ENCODE measurements at places on chromosomes 7 and 10. TPM values are rescaled to one million over a fixed set of nuclear protein-coding genes. Genes with fewer than 3 reads are reported as not detected.
A peak's percentile ranks its signal among the peaks of the same experiment; 100 is the strongest.

DNA sequence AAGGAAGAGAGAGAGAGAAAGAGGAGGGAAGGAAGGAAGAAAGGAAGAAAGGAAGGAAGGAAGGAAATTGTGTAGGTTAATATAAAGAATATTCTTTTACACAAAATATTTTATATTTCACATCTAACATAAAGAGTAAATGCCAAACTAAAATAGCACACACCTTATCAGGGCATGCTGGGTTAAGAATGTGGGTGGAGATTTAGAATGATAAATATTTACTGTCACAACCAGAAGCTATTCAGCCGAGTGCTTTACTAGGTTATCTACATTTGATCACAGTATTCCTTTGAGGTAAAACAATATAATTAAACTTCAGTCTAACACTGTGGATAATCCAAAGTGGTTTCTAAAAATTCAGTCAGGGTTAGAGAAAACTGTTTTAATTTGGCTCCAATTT lies 103.3 kb downstream of the SEMA3A start:
- no peak for DNase-seq

DNA sequence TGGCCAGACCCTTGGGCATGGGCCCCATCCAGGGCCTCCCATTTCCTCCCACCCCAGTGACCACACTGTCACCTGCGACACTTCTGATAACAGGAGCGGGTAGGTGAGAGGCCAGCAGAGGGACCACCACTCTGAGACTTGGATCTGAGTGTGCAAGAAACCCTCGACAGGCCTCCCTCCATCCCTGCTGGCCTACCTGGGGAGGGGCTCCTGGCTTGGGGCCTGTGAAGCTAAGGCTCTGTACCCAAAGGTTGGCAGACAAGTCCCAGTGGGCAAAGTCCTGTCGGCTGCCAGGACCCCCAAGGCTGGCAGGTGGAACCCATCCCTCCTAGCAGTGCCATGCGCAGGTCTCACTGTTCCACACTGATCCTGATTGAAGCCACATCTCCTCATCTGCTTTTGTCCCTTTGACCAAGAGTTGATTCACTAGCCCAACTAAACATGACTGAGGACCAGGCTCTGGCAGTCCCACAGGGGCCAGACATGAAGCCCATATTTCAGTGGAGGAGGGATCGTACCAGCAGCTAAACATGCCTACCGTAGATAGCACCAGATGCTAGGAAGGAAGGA lies 1.2 kb upstream of the PGAM2 start:
- DNase-seq: no peak

DNA sequence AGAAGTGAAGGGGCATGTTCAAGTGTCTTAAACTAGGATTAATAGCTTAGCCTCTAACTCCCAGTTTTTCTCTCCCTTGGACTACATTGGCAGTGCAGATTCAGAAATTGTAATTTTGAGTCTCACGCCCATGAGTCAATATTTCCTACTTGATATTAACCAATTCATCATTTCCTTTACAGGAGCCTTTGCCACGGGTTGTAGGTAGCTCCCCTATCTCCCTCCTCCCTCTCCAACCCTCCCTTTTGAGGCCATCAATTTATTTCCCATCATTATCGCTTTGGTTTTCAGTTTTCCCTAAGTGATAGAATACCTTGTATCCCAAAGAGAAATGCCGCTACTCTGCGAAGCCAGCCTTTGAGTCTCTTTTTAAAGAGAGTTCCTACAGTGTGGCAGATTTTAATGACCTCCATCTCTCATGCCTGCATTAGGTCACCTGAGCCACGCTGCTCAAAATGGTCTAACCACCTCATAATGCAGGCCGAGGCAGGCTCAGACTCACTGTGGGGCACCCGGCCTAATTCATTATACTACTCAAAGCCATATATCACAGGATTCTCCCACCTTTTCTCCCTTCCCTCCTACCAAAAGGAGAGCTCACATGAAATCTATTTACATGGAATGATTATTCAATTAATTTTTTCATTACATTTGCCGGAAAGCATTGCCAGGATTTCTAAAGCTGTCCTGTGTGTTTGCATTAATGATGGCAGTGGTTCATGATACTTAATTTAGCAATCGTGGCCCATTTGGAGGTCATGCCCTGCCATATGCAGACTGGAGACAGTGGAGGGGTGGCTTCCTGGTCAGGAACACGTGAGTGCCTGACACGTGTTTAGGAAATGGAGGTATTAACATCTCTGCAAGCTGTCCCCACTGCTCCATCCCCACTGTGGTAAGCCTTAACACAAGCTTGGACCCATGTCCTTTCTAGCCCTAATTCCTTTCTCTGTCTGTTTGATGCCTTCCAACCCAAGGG lies 448.2 kb upstream of the AUTS2 start:
- DNase-seq: no peak

- no peak for DNase-seq
Observed at GRCh38 chr10:118007773-118008172, 39.0 kb downstream of the RAB11FIP2 start.

DNA sequence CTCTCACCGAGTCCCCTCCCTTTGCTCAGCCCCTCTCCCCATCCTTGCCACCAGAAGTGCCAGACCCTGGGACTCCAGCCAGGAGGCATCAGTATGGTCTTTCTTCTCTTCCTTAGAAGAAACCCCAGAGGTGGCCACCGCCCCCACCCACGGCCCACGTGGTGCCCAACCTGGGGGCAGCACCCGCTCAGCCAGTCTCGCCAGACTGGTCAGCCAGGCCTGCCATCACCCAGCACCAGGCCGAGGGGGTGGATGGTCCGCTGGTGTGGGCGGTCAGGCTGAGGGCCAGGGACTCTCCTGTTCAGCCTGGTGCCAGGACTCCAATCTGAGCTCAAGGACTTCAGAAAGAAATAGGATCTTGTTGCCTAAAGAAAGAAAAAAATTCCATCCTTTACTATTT lies 5.8 kb upstream of the CLDN4 start:
- DNase-seq: no peak

DNA sequence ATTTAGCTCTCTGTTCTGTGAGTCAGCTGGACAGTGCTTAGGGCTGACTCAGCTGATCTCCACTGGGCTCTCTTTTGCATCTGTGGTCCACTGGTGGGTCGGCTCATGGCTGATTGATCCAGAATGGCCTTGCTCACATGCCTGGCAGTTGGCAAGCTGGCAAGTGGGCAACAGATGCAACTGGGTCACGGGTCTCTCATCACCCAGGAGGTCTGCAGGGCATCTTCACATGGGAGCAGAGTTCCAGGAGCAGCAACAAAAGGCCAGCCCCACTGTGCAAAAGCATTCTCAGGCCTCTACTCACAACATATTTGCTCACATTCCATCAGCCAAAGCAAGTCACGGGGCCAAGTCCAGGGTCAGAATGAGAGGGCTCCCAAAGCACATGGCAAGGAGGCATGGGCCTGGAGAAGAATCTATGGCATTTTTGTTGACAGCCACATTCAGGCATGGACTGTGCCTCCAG lies 98.8 kb downstream of the OAT start:
- no peak for DNase-seq

DNA sequence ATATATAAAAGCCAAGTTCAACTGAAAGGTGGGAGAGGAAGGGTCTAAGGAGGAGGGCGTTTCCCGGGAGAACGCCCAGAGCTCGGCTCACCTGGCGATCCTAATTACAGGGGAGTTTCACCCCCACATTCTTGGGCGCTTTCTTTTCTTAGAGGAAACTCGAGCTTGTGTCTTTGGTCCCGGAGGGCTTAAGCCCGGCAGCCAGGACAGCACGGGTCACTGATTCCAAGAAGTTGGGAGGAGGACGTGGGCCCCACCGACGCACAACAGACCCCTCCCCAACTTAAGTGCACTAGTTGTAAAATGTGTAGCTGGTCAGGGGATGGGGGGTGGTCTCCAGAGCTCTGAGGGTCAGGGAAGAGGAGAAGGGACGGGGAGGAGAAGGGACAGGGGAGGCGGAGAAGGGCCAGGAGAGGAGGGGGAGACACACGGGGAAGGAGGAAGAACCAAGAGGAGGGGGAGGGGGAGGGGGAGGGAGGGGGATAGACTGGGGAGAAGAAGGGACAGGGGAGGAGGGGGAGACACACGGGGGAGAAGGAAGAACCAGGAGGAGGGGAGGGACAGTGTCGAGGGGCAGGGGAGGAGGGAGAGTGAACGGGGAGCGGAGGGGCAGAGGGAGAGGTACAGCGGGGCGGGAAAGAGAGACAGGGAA lies 874 bp downstream of the BAIAP2L1 start:
- peak; percentile 34 for DNase-seq

- DNase-seq: no peak
Observed at GRCh38 chr7:145134377-145134776, 298.5 kb upstream of the TPK1 start.

- no peak for DNase-seq
Observed at GRCh38 chr7:6380310-6381095, 67.3 kb downstream of the DAGLB start.

GRCh38 chr10:126104767-126105166 lies 208.4 kb downstream of the FANK1 start:
- DNase-seq: no peak

GRCh38 chr7:132622081-132622480 lies 45.8 kb upstream of the PLXNA4 start:
- DNase-seq: no peak

GRCh38 chr10:118980135-118980865 lies 49.2 kb upstream of the NANOS1 start:
- DNase-seq: no peak

GRCh38 chr10:96292971-96293920 lies 11.0 kb upstream of the DNTT start:
- peak; percentile 53 for DNase-seq

DNA sequence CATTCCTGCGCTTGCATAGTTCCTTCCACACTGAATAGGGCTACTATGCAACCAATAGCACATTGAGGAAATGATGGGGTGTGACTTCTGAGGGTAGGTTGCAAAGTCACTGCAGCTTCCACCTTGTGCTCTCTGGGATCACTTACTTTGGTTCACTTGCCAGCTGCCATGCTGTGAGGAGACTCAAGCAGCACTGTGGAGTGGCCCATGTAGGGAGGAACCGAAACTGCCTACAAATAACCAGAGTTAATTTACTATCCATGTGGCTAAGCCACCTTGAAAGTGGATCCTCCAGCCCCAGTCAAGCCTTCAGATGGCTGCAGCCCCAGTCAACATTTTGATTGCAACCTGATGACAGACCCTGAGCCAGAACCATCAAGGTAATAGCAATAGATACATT lies 64.3 kb downstream of the FAM204A start:
- DNase-seq: no peak

DNA sequence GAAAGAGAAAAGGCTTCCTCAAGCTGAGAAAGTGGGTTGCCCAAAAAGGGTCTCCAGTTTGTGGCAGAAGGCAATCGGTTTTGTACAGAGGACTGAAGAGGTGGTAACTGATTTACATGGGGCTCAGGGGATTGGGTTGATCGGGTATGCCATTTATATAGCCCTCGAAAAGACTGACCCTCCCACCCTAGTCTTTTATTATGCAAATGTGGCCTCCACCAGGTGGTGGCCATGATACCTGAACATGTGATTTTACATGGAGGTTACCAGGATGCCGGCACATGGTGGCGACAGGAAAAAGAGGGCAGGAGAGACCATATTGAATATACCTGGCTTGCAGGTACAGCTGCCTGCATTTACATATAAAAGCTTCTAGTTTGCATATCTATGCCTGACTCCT lies 36.7 kb downstream of the ATE1 start:
- DNase-seq: no peak

DNA sequence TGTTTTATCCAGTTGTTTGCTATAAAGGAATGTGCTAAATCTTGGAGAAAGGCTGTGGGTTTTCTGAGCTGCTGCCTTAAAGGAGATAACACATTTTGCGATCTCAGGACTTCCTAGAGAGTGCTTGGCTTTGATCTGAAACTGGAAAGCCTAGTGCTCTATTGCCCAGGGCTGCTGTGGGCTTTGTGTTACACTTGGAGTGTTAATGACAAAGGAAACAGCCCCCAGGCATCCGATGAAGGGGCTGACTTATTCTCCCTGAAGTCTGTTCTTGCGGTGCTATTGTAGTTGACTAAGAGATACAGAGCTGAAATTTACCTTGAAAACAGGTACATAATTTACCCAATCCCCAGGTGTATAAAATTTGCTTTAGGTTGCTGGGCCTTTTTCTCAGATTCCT lies 74.5 kb downstream of the SND1 start:
- no peak for DNase-seq

- DNase-seq: no peak
Observed at GRCh38 chr7:54615537-54615936, 73.4 kb downstream of the VSTM2A start.

- no peak for DNase-seq
Observed at GRCh38 chr10:111875725-111876124, 307.8 kb downstream of the GPAM start.

- DNase-seq: no peak
Observed at GRCh38 chr10:114396464-114396863, 7.8 kb downstream of the AFAP1L2 start.

- no peak for DNase-seq
Observed at GRCh38 chr10:123507298-123507697, 158.9 kb upstream of the GPR26 start.

GRCh38 chr10:7264313-7264756 lies 146.5 kb downstream of the SFMBT2 start:
- no peak for DNase-seq

GRCh38 chr10:113438652-113439051 lies 114.2 kb upstream of the HABP2 start:
- no peak for DNase-seq

DNA sequence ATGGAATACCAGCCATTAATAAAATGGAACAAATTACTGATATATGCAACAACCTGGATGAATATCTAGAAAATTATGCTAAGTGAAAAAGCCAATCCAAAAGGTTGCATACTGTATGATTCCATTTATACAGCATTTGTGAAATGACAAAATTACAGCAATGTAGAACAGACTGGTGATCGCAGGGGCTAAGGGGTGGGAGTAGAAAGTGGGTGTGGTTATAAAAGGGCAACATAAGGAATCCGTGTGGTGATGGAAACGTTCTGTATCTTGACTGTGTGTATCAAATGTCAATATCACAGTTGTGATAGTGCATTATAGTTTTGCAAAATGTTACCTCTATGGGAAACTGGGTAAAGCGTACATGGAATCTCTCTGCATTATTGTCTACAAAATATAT lies 15.0 kb downstream of the CEP41 start:
- DNase-seq: no peak

- DNase-seq: no peak
Observed at GRCh38 chr7:81430761-81431160, 339.1 kb downstream of the HGF start.

DNA sequence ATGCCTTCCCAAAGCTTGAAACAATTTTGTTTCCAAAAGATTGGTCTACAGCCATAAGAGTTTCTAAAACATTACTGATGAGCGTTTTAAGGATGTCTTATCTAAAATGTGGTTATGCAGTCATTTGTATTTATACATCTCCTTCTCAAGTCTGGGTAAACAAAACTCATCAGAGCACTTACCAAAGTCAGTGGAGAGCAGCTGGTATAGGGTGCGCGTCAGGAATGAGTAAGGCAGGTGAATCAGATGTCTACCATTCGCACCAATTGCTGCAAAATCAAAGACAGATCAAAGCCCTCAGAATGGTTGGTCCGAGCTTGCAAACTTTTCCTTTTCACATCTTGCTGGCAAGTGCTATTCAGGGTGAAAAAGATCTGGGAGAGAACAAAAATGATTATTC lies 65.6 kb upstream of the FAM171A1 start:
- no peak for DNase-seq

- DNase-seq: peak; percentile 84
Observed at GRCh38 chr10:133308421-133309099, at the start of the genes TUBGCP2 and ZNF511. Gene TUBGCP2, minus strand, starts transcription at chr10:133308872. Its CDS starts 5,931 bp downstream, at chr10:133302941. Gene ZNF511, plus strand, starts transcription at chr10:133308914. Its CDS starts 30 bp downstream, at chr10:133308944.

The CHST3 gene
- 15.4 TPM for polyA plus RNA-seq

The EGR2 gene
- 4.7 TPM for polyA plus RNA-seq

The IL2RA gene
- polyA plus RNA-seq: 0.05 TPM

The CADPS2 gene
- polyA plus RNA-seq: 51.3 TPM

The ANLN gene
- polyA plus RNA-seq: 45.3 TPM

The FAM20C gene
- 68.5 TPM for polyA plus RNA-seq

The ERVW-1 gene
- polyA plus RNA-seq: 2.7 TPM

The ENO4 gene
- polyA plus RNA-seq: 5.1 TPM

The PNLIPRP3 gene
- not detected for polyA plus RNA-seq

The CYP3A4 gene
- polyA plus RNA-seq: 0.42 TPM

The PAPOLB gene
- 0.18 TPM for polyA plus RNA-seq
